ENCODE measurements at places on chromosomes 13 and 19.
A peak's percentile ranks its signal among the peaks of the same experiment; 100 is the strongest.

DNA sequence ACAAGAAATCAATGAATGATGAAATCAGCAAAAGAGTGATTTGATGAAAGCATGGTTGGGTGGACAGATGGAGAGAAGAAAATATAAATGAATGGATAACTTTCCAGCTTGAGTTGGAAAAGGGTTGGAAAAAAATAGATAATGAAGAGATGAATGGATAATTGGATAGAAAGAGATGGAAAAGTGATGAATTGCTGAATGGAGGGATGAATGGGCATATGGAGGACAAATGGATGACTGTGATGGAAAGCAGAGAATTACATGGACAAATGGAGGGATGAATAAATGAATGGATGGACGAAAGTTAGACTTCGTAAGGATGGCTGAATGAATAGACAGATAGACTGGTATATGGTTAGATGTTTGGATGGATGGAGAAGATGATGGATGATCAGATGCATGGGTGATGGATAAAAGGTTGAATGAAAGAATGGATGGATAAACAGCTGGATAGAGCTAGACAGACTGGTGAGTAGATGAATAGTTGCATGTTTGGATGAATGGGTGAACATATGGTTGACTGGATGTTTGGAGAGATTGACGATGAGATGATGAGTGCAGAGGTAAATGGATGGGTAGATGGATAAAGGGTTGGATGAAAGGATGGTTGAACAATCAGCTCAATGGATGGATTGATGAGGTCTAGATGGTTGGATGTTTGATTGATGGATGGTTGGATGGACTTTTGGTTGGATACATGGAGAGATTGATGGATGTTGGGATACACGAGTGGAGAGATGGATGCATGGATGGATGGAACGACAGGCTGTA is 11.8 kb downstream of the LGALS7B start:
- no peak for DNase-seq

DNA sequence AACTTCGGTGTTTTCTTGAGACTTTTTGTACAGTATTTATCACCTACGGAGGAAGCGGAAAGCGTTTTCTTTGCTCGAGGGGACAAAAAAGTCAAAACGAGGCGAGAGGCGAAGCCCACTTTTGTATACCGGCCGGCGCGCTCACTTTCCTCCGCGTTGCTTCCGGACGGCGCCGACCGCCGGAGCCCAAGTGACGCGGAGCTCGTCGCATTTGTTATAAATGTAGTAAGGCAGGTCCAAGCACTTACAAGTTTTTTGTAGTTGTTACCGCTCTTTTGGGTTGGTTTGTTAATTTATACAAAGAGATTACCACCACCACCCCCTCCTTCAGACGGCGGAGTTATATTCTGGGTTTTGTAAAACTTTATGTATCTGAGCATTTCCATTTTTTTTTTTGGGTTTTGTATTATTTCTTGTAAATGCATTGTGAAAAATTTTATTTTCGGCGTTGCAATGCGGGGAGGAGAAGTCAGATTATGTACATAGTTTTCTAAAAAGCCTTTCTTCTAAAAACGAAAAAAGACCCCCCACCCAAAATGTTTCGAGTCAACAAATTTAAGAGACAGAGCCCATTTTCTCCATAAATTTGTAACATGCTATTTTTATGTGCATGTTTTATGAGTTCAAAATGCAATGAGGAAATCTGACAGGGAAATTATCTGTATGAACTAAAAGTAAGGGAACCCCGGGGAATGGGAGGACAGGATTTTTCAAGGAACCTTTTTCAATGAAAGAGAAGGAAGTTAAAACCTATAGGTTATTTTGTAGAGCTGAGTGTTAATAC is 2.3 kb downstream of the SOX1 start:
- DNase-seq, result no peak

DNA sequence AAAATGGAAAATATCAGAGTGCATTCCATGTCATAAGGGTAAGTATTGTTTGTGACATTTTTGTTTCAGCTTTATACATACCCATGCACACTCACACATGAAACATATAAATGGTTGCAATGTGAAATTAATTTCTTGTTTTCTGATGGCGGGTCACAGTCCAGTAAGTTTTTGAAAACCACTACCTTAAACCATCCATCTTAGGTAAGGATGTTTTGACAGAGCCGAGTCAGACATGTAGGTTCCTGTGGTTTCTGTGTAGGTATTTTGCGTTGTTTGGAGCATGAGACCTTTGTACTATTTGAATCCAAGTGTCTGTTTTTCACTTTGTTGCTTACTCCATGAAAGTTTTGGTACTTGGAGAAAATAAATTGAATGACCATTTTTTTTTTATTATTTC is 121.7 kb downstream of the B3GLCT start:
- no peak for DNase-seq

DNA sequence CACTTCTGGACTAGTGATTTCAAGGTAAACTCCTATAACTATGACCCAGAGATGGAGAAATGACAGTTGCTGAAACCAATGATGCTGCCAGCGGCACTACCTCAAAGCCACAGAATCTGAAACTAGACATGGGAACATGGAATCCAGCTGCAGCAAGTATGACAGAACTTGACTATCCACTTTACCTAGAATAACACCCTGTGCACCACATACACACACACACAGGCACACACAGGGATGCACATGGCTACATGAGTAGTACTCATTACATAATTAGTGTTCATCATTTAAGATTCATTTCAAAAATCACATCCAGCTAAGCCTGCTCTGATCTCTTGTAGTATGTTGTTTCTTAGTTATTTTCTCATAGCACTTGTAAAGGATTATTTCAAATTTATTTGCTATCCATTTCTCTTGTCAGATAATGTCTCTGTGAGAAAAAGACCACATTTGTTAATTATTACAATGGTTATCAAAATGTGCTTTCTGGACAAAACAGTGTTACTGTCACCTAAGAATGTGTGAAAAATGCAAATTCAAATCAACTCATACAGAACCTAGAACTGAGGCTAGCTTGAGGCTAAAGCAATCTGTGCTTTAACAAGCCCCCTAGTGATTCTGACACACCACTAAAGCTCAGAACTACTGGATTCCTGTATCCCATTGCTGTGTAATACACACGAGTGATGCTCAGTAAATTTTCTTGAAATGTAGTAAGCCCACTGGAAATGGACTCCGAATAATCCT is 59.4 kb downstream of the WTIP start:
- no peak for DNase-seq

DNA sequence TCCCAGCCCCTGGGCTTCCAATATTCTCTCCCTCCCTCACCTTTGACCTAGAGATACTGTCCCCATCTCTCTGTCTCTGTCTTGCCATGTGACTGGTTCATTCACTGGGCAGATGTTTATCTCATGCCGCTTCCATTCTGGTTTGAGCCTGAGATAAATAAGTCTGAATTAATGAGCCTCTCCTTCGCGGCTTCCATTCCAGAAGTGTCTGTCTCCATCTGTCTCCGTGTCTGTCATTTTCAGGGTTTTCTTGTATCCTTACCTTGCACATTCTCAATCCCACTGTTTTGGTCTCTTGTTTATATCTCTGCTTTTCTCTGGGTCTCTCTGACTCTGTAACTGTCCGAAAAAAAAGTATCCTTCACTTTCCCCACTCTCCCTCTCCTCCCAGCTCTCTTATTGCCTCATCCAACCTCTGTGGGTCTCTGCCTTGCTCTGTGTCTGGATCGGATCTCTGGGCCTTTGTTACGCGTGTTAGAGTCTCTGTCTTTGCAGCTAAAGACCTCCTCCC is 4.3 kb downstream of the SPHK2 start:
- no peak for DNase-seq

GRCh38 chr19:43524922-43525835 is 1.8 kb downstream of the ETHE1 start:
- DNase-seq, result no peak

- no peak for DNase-seq
Observed at GRCh38 chr19:6970443-6970842, 50.8 kb downstream of the MBD3L2B start.

- DNase-seq, result no peak
Observed at GRCh38 chr13:86795858-86796257, 875.3 kb upstream of the SLITRK5 start.

- DNase-seq, result peak; percentile 55
Observed at GRCh38 chr13:109384491-109385241, 401.7 kb downstream of the IRS2 start.

GRCh38 chr13:28246891-28247290 is 108.5 kb downstream of the PAN3 start:
- DNase-seq, result no peak

DNA sequence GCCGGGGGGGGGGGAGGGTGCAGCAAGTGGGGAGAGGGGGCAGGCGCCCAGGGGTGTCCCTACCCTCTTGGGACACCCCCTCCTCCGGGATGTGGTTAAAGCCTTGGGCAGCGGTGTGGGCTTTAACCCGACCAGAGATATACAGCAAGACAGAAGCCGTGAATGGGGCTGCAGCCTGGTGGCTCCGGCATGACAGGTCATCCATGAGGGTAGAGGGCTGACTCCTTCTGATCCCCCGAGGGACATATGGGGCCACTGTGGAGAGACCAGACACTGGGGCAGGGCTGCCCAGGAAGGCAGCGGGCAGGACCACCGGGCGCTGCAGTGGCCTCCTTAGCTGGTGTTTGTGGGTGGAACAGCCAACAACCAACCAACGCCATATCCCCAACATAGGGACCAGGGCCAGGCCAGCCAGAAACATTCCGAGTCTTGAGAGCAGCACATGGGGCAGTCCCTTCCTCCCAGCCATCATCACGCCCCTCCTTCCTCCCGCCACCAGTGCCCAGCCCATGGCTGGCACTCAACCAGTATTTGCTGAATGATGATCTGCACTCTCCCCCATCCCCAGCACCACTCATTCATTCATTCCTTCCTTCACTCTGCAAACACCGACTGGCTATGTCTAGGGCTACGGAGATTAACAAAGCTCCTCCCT is 18.2 kb downstream of the ELAVL1 start:
- DNase-seq, result no peak

DNA sequence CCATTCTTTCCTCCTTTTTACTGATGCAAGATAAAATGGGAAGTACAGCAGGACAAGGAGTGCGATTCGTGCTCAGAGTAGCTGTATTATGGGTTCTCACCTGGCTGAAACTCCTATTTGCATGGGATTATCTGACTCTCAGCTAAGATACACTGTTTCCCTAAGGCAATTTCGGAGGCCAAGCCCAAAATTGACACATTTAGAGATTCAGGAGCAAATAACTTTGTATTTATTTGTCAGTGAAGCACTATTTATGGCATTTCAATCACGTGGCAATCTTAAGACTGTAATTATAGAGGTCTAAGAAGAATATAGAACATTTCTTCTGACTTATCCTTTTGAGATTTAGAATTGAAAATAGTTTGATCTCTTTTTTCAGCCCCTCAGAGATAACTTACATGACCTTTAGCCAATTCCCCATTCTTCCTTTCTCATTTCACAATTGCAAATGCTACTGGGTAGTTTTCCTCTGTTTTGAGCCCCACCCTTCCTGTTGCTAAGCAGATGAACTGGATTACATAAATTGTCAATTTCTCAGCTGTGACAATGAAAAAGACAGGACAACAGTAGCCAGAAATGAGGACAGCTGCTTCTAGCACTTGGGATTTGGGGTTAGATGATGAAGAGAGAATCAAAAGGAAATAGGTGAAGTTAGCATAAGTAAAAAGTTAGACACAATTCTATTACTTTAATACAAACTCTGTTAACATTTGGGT is 122.7 kb upstream of the FRY start:
- DNase-seq, result no peak

DNA sequence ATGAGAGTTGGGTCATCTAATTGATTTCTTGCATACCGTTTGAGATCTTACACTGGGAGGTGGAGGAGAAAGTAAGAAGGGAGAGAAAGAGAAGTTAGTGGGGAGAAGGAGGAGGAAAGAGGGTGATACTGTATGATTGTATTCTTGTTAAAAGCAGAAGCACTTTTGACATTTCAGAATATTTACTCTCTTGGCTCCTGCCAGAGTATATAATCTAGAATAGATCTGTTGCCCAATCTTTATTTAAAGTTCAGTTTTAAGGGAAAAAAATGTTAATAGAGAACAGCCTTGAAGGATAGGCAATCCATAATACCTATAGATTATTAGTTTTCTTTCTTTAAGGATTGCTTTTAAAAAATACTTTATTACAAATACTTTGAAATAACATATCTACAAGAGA is 41.5 kb downstream of the PDS5B start:
- no peak for DNase-seq

- DNase-seq, result no peak
Observed at GRCh38 chr19:47699360-47699917, 13.8 kb upstream of the EHD2 start.

- no peak for DNase-seq
Observed at GRCh38 chr13:45953082-45953481, 99.5 kb downstream of the ZC3H13 start.

DNA sequence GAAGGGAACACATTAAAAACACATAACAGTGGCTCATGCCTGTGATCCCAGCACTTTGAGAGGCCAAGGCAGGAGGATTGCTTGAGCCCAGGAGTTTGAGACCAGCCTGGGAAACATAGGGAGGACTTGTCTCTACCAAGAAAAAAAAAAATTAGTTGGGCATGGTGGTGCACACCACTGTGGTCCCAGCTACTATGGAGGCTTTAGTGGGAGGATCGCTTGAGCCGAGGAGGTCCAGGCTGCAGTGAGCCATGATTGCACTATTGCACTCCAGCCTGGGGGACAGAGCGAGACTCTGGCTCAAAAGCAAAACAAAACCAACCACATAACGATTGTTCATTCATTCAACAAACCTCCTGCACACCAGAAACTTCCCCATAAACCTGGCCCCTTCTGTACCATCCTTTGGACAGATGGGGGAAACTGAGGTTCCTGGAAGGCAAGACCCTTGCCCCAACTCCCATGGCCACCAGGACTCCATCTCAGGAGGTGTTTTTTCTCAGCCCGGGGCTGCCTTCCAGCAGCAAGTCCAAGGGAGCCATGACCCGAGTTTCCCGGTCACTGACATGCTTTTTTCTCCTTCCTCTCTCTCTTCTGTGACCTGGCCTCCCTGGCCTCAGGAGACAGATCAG is 4.3 kb downstream of the FOSB start:
- DNase-seq, result no peak

DNA sequence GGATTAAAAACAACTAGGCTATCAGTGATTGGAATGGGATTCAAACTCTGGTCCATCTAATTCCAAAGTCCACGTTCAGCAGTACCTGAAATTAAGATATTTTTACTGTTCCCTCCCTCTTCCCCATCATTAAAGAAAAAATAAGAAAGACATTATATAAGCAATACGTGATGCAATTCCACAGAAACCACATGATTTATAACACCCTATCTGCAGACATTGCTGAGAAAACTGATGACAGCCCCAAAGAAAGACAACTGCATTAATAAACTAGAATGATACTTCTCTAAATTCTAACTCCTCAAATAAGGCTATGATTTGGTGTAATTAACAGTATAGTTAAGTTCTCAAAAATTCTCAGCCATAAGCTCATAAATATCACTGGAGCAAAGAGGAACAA is 19.1 kb downstream of the LNX2 start:
- DNase-seq, result no peak

GRCh38 chr19:44803442-44804428 is 5.2 kb upstream of the BCAM start:
- no peak for DNase-seq

Data from brain pericyte (primary cell).